ENCODE measurements at places on chromosomes 12 and 14.
A peak's percentile ranks its signal among the peaks of the same experiment; 100 is the strongest.

DNA sequence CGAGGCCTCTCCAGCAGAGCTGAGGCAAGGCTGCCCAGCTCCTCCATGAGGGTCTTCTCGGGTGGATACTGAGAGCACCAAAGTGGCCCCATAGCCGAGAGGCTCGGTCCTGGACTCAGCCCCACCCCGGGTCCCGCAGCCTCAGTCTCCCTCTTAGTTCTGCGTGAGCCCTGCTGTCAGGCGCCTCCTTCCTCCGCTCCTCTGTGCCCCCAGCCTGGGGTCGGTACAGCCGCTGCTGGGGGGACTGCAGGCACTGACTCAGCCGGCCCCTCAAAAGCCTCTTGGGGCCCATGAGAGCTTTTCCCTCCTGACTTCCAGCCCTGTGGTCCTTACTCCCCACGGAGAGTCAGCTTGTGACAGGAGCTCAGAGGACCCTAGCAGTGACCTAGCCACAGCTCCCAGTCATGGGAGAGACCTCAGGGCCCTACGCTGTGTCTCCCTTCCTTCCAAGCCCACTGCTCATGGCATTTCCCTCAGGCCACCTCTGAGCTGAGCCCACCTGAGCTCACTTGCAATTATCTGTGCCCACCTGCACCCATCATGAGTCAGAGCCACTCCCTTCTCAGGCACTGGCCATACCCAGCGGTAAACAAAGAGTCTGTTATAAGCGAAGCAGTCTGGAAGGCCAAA is 295.0 kb upstream of the RTL1 start:
- no peak for DNase-seq

DNA sequence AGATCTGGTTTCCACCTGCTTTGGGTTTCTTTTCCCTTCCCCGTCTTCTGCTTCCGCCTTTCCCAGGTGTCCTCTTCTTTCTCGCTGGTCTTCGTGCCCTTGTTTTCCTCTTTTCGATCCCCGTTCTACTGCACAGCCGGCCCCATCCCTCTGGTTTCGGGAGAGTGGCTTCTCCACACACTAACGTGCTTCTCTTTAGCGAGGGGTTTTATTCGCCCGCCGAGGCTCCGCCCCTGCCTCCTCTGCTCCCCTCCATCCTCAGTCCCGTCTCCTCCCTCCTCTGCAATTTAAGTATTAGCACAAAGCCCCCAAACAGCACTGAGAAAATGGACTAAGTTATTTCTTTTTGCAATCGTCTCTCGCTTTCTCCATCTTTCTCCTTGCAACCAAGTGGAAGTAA is at the start of gene SLC7A8:
Gene SLC7A8 (minus strand): TSS at position 182 of the 400 bp plus-strand sequence. CDS start 746 bp downstream, outside the sequence.
- DNase-seq, result no peak

- peak; percentile 37 for DNase-seq
Observed at GRCh38 chr12:120944645-120945217, 33.6 kb upstream of the HNF1A start.

GRCh38 chr12:22415342-22416309 is 81.1 kb upstream of the ST8SIA1 start:
- no peak for DNase-seq

DNA sequence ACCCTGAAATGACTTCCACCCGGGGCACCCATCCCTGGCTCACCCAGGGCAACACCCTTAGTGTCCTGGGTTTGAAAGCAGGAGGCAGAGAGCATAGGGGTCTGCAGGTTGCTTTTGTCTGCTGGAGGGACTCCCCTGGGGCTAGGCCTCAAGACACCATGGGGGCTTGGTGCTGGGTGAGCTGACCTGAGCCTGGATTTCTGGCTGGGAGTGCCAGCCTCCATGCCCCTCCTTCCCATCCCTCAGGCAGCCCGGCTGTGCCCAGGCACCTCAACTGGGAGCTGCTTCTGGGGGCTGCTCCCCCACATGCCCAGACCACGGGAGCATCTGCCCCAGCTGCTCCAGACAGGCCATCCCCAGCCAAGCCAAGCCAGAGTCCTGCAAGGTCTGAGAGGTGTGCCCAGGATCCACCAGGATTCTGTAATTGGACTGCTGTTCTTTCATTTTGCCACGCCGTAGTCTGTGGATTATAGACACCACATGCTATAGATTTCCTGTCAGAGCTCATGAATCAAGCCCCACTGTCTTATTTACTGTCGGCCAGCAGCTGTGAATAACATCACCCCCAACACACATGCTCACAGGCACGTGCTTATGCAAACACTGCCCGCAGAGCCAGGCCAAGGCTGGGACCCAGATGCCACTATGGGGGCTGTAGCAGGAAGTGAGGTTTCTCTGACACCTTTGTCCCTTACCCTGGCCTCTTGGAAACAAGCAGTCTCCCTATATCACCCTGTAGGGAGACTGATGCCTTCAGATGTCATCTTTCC is 29.4 kb upstream of the ESRRB start:
- no peak for DNase-seq

DNA sequence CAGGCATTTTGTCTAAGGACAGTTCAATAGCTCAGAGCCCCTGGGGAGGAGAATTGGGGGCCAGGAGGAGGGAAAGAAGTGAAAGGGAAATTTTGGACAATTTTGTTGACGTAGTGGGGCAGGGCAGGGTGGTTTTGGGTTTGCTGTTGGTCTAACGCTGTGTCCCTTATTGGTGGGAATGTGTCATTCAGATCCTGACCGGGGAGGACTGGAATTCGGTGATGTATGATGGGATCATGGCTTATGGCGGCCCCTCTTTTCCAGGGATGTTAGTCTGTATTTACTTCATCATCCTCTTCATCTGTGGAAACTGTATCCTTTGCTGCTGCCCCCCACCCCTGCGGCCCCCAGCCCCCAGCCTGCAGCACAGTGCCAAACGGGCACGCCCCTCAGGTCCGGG is 212.1 kb upstream of the FKBP4 start:
- no peak for DNase-seq

DNA sequence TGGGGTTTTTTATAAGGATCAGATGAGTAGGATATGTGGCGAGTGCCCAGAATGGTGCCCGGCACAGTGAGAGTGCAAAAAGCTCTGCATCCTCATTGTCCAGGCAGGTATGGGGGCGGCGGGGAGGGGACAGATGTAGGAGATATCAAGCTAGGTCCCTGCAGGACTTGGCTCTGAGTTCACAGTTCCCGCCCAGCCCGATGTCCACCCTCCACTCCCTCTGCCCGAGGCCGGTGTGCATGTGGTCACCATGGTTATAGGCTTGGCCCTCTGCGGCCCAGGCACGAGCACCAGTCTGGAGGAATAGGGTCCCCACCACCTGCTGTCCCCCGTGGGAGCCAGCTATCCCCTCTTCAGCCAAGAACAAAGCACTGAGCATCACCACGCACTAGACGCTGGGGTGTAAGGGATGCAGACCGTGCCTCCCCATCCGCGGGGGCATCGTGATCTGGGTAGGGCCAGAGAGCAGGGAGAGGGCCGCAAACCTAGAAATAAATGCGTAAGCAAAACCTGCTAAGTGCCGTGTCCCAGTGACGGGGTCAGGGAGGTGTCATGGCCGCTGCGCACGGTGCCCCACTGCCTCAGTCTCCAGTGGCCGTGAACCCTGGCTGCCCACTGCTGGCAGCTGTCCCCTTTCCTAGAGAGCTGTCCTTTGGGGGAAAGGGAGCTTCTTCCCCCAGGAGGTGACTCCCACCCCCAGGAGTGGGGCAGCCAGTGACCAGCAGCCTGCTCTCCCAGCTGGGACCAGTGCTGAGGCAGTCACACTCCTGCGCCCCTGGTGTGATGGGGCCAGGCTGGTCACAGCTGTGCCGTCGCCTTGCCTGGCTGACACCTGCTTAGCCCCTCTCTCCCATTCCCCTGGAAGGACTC is 12.0 kb downstream of the RFLNA start:
- DNase-seq, result no peak

- DNase-seq, result no peak
Observed at GRCh38 chr12:42904683-42905418, 315.3 kb upstream of the PRICKLE1 start.

- no peak for DNase-seq
Observed at GRCh38 chr14:34059037-34059924, 108.4 kb upstream of the EGLN3 start.

DNA sequence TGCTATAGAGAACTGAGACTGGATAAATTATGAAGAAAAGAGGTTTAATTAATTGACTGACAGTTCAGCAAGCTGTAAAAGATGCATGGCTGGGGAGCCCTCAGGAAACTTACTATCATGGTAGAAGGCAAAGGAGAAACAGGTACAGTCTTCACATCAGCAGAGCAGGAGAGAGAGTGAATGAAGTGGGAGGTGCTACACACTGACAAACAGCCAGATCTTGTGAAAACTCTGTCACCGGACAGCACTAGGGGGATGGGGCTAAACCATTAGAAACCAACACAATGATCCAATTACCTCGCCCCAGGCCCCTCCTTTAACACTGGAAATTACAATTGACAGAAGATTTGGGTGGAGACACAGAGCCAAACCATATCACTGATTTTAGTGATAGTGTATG is 682.4 kb downstream of the SLC16A7 start:
- no peak for DNase-seq

DNA sequence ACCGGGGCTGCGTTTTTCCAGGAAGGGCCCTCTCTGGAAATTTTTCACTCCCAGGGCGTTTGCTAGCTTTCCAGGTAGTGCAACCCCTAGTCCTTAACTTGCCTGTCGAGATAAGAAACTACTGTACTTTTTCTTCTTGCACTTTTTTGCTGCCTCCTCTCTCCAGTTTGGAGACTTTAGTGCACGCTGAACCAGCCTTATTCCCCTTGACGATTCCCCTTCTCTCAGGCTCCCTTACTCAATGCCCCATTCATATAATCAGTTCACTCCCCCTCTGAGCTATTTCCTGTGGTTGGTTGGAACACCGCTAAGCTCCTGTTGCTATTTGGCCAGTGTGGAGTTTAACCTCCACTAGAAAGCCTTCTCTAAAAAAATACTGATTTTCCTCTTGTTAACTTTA is 682 bp downstream of the CREBL2 start:
- no peak for DNase-seq

DNA sequence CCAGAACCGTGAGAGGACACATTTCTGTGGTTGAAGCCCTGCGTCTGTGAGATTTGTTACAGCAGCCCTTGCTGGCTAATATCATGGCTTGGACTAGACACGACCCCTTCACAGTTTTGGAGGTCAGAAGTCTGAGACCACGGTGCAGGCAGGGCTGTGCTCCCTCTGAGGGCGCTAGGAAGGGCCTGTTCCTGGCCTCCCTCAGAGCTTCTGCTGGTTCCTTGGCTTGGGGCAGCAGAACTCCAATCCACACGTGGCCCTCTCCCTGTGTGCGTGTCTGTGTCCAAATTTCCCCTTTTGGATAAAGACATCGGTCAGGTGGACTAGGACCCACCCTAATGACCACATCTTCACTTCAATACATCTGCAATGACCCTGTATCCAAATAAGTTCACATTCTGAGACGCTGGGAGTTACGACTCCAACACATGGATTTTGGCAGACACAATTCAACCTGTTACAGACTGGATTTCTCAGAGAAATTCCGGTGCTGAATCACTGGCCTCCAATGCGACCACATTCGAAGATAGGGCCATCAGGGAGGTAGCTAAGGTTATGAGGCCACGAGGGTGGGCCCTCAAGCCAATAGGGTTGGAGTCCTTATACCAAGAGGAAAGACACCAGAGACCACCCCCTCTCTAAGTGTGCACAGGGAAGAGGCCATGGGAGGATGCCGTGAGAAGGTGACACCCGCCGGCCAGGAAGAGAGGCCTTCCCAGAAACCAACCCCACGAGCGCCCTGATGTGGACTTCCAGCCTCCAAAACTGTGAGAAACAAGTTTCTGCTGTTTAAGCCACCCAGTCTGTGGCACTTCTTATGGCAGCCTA is 43.6 kb upstream of the PPP2R5C start:
- DNase-seq, result no peak

- no peak for DNase-seq
Observed at GRCh38 chr14:77355811-77356210, 21.1 kb downstream of the TMED8 start.

GRCh38 chr12:52200086-52200780 is 8.4 kb upstream of the KRT80 start:
- no peak for DNase-seq

DNA sequence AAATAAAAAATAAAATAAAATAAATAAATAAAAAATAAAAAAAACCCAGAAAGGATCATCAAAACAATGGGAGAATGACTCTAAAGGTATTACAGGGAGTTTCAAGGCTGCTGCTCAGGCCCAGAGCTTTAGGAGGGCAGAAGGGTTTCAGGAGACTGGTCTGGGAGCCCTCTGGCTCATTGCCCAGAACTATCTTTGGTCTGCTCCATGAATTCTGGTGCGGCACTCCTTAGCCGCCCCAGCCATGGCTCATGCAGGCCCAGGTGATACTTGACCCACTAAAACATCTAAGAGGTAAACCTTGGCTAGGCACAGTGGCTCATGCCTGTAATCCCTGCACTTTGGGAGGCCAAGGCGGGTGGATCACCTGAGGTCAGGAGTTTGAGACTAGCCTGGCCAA is 14.7 kb upstream of the TMED10 start:
- no peak for DNase-seq

DNA sequence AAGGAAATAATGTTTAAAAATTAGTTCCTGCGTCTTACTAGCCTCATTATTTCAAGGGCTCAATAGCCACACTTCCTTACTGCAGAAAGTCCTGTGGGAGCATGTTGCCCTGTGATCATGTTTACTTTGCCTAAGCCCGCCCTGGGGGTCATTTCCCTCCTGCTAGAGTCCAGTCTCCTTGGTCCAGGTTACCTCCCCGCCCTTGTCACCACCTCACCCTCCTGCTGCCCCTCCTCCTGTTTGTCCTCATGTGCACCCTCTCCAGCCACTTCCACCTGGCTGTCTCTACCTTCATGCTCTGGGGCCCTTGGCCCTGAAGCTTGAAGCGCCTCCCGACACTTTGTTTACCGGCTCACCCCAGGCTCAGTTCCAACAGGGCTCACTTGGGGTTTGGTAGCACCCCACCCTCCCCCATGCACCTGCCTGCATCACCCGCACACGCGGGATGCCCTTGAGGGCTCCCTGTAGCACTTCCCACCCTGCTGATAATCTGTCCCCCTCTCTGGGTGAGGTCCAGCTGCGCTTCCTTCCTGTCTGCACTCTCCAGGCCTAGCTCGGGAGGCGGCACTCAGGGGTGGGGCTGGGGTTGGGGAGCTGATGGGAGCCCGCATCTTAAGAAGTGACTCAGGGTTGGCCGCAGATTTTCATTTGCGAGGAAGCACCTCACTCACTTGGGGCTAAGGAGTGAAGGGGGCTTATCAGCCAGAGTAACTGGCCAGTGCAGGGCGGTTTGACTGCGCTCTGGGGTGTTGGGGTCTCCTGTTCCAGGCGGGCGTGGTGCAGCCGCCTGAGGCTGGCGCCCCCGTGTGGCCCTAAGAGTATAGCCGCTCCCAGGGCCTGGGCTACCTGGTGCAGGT is 40.1 kb downstream of the SMIM41 start:
- DNase-seq, result no peak

DNA sequence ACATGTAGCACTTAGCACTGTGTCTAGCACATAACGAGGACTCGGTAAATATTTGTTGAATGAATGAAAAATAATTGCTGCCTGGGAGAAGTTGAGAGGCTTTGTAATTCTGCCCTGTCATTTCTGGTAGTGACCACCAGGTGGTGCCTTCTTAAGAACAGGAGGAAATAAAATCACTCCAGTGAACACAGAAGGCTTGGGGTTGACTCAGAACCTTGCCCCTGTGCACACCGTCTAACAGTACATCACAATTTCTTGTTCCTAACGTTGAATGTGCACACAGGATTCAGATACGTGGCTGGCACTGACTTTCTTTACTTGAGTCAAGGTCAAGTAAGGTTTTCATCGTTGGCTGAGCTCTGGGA is 91.8 kb downstream of the RGS6 start:
- DNase-seq, result no peak

GRCh38 chr12:1719139-1719538 is 28.3 kb downstream of the ADIPOR2 start:
- no peak for DNase-seq

GRCh38 chr14:101007004-101007614 is 103.6 kb upstream of the RTL1 start:
- DNase-seq, result no peak

GRCh38 chr12:74889563-74890236 is 319.9 kb downstream of the KCNC2 start:
- no peak for DNase-seq

Data from stimulated activated CD4-positive, alpha-beta T cell treated with anti-CD3 and anti-CD28 coated beads, TNF-alpha, amount 100 ng/mL, for 4 hours (primary cell).